ENCODE measurements at places on chromosomes 1 and 21. TPM values are rescaled to one million over a fixed set of nuclear protein-coding genes. Genes with fewer than 3 reads are reported as not detected.

Gene HS2ST1
- total RNA-seq = 21.8 TPM

Gene GREM2
- 2.1 TPM for total RNA-seq

Gene OR10R2
- total RNA-seq = not detected

Gene ARHGAP30
- 3.4 TPM for total RNA-seq

Gene TRIM46
- total RNA-seq = 4.6 TPM

Gene LCE2C
- not detected for total RNA-seq

Gene PGLYRP3
- not detected for total RNA-seq

Gene CFHR2
- total RNA-seq = not detected

Gene PPP1R12B
- total RNA-seq = 197 TPM

Gene MSH4
- total RNA-seq = 0.29 TPM

Gene FAF1
- 77.2 TPM for total RNA-seq

Gene SPRR1B
- total RNA-seq = not detected

Gene ANKRD34A
- 0.35 TPM for total RNA-seq

Gene PTPN7
- total RNA-seq = 1.8 TPM

Gene GPR37L1
- total RNA-seq = 0.09 TPM

Gene CRYBG2
- 3.0 TPM for total RNA-seq

Gene GPR153
- total RNA-seq = 5.6 TPM

Gene LIN28A
- total RNA-seq = 0.14 TPM

Gene NT5C1A
- not detected for total RNA-seq

All from uterus (tissue), 4 donors.